ENCODE measurements at places on chromosomes 13 and 19.
A peak's percentile ranks its signal among the peaks of the same experiment; 100 is the strongest.

DNA sequence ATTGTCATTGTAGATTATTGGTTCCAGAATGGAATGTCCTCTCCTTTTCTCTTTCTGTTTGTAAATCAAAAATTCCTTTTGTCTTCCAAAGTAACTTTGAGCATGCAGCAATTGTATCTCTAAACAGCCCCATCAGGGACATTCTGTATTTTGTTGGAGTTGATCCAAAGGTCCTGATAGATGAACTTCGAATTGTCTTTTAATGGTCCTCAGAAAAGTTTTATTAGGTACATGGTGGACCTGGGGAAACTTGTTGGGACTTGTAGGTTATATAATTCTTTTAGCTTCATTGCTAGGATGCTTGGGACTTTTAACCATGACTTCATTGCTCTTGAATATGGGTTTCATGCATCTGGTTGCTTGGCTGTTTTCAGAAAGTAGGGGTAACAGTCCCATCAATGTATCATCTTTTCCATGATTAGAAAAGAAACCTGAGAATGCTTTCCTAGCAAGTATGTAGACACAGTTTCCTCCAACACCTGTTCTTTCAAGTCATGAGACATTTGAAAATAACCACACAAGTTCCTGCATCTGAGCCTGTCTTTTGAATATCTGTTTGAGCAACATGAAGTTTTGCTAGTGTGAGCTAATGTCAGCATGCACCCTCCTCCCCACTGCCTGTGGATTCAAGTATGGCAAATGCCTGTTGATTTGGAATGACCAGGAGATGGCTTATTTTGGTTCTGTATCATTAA, 413.1 kb downstream of the KCNRG start:
- no peak for DNase-seq

GRCh38 chr19:10422846-10423245, 2.5 kb downstream of the PDE4A start:
- DNase-seq, result no peak

DNA sequence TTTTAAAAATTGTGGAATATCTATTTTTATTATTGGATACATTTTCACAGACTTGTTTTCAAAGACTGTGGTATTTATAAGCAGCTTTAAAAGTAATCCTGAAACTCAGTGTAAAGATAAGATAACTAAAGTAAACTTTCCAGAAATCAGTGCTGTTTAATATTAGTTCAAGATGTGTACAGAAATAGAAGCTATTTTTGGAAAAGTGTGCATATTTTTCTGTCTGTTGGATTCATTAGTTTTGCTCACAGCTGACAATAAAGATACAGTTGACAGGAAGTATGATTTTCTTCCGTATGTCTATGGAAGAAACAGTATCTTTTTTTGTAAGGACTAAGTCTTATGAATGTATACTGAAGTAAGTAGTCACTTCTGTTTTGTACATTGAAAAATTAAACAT, 85.9 kb downstream of the GJA3 start:
- DNase-seq, result no peak

DNA sequence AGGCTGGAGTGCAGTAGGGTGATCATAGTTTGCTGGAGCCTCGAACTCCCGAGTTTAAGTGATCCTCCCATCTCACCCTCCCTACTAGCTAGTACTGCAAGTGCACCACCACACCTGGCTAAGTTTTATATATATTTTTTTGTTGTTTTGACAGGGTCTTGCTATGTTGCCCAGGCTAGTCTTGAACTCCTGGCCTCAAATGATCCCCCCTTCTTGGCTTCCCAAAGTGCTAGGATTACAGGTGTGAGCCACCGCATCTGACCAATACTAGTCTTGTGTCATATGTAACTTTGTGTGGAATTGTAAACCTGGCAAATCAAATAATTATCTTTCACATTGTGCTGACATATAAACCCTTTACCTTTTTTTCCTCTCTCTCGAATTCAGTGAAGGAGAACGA, 10.2 kb downstream of the HNRNPM start:
- DNase-seq, result no peak

GRCh38 chr13:22135446-22135845, 464.6 kb downstream of the FGF9 start:
- no peak for DNase-seq

GRCh38 chr19:38695832-38696728, 48.2 kb downstream of the CAPN12 start:
- no peak for DNase-seq

DNA sequence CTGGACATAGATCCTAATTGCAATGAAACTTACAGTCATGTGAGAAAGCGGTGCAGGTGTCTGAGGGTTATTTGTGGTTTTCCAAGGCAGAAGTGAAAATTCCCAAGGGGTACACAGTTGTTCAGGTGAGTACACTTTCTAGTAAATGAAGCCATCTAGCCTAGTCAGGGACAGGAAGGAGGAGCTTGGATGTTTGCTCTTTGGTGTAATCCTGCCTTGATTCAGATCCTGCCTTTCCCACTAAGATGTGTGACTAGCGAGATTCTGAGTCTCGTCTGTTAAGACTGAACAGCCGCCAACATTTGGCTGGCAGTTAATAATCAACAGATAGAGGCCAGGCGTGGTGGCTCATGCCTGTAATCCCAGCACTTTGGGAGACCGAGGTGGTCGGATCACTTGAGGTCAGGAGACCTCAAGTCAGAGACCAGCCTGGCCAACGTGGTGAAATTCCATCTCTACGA, 2.5 kb downstream of the RPS9 start:
- DNase-seq, result no peak

GRCh38 chr19:48867746-48868113, 687 bp downstream of the PLEKHA4 start:
- DNase-seq, result no peak

- DNase-seq, result no peak
Measured at GRCh38 chr13:41458187-41458760, 924 bp downstream of the RGCC start.

DNA sequence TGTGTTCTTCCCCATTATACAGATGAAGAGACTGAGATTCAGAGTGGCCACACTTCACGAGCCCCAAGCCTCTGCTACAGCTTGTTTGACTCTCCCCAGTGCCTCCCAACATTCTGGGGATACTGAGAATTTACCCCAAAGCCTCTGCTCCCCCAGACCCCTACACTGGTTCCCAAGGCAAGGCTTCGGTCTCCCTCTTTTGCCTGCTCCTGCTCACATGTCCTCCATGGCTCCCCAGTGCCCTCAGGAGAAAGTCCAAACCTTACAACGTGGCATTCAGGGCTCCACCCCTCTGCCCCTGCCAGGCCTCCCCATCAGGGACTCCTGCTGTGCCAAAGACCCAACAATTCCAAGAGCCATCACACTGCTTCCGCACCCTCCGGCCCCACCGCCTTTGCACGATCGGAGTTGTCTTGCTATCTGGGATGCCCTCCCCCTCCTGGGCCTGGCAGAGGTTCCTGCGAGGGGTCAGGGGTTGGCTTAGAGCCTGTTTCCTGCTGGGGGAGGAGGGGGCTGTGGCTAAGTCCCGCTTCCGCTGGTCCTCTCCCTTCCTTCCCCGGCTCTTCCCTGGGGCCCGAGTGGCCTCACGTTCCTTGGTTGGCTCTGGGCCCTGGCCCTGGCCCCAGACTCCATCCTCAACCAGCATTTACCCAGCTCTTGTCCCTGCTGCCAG, 15.4 kb downstream of the GTPBP3 start:
- no peak for DNase-seq

DNA sequence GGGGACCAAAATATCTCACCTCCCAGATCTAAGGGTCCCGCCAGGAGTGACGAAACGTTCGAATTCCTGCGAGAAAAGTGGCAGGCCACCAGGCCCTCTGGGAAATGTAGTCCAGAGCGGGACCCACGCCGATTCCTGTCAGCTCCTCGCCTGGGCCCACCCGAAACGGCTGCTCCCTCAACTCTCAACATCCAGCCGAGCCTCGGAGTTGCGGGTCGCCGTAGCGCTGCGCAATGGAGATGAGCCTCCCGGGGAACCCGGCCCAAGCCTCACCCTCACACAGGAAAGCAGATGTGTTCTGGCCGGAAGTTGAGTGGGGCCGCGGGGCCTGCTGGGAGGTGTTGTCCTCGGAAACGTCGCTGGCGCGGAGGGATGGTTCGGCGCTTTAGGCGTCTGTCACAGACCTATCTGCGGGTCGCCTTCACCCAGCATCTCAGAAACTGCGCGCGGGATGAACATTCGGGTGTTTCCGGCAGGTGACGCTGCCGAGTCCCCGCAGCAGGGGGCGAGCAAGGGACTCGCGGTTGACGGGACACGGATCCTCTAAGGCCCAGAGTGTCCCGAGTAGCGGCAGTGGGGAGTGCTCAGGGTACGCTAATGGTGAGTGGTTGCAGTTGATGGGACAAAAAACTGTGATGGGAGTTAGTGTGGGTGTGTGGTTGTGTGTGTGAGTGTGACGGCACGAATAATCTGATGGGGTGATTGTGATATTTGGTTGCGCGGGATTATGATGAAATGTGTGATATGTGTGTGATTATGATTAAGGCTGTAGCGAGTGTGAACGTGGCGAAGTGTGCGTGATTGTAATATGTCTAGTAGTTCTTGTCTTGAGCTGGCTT, at the start of the genes ZNF568 and ZNF829:
Gene ZNF568, plus strand, starts transcription at position 341 of the 839 bp plus-strand sequence. CDS start 6,439 bp downstream, outside the sequence.
Gene ZNF829, minus strand, starts transcription at position 300 of the 839 bp plus-strand sequence. CDS start 1,124 bp downstream, outside the sequence.
- DNase-seq, result peak; percentile 15

DNA sequence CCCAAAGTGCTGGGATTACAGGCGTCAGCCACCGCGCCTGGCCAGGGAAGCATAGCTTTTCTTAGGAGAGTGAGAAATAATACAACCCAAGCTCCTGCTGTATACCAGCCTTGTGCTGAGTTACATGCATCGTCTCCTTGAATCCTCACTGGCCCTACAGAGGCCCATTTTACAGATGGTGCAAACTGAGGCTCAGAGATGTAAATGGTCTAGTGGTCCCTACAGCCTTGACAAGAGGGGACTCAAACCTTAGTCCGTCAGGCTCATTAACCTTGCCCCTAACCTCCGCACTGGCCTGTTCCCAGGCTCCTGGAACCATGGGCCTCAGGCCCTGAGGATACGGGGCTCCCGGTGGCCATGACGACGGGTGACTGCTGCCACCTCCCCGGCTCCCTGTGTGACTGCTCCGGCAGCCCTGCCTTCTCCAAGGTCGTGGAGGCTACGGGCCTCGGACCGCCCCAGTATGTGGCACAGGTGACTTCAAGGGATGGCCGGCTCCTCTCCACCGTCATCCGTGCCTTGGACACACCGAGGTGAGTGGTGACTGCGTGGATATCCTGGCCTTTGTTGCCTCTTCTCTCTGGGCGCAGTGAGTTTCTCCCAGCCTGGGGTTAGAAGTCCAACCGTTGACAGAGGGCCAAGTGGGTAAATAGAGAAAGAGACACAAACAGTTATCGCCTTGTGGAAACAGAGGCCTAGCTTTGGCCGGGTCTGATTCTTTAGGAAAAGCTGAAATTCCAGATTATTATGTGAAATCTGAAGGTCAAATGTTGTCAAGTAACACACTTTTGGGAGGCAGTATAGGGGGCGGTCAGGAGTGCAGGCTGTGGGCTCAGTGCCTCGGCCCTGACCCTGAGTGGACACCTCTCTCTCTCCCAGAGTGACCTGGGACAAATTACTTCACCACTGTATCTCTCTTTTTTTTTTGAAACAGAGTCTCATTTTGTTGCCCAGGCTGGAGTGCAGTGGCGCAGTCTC, 8.7 kb downstream of the MARCHF2 start:
- no peak for DNase-seq

- DNase-seq, result no peak
Measured at GRCh38 chr13:110374431-110375370, 67.6 kb downstream of the COL4A2 start.

DNA sequence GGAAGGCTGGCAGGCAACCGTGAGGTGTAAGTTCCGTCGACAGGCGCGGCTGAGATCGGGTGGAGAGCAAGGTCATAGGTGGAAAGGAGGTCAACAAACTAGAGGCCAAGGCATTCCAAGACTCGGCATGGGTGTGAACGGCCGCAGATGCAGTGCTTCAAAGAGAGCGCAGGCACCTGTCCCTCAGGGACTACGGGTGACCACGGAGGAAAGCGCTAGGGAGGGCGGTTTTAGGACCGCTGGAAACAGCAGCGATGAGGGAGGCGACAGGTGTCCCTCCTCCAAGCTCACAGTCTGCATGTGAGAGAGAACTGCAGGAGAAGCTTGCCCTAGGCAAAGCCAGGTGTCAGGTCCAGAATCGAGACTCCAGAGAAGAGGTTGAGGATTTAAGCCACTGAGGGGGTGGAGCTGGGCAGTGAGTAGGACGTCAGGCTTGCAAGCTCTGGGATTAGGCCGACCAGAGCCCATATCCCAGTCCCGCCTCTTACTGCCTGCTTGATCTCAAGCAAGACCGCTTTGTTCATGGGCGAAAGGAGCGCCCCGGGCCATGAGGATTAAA, 1.6 kb upstream of the MLNR start:
- no peak for DNase-seq

DNA sequence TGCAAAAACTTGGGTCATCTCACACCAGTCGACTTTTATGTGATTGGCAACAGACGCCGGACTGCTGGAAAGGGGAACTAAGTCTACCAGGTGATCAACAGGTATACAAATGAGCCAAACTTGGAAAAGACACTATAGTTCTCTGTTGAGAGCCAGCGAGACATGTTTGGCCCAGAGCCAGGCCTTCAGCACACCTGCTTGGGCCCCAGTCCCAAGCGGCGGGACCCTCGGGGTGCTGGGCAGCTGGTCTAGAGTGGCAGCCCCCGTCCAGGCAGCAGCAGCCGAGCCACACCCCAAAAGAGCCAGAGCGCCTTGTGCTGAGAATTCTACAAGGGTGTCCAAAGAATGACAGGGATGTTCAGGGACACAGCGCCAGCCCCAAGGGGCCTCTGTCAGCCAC, 28.0 kb downstream of the NAXD start:
- no peak for DNase-seq

DNA sequence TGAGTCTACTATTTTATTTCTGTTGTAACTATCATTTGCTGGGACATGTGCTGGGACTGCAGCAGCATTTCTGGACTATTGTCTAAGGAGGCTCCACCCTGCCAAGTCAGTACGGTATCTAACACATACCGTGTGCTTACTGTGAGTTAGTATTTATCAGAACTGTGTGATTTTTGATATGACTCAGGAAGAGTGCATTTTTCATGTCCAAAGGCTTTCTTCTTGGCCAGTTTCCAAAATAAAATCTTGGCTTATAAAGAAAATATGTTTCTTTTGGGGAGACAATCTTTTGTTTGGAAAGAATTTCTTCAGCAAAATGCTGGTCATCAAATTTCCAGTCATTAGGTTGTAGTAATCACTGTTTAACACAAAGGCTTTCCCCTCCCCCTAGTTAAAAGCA, 11.6 kb downstream of the PARP4 start:
- DNase-seq, result no peak

GRCh38 chr19:21610341-21610740, 104.9 kb downstream of the ZNF429 start:
- DNase-seq, result no peak

GRCh38 chr13:87981416-87981815, 310.2 kb downstream of the SLITRK5 start:
- DNase-seq, result no peak

- DNase-seq, result no peak
Measured at GRCh38 chr19:30674656-30675055, 302.5 kb downstream of the ZNF536 start.

GRCh38 chr19:15417699-15418098, 1.1 kb downstream of the AKAP8L start:
- no peak for DNase-seq

- no peak for DNase-seq
Measured at GRCh38 chr13:66353664-66354063, 876.5 kb downstream of the PCDH9 start.

- no peak for DNase-seq
Measured at GRCh38 chr13:111967572-111968201, 99.3 kb upstream of the SOX1 start.
